Spinal cord (tissue), 10 donors: ENCODE measurements at places on chromosomes 2 and 18. TPM values are rescaled to one million over a fixed set of nuclear protein-coding genes. Genes with fewer than 3 reads are reported as not detected.

ZSWIM2 gene
- 0.55 TPM for polyA plus RNA-seq

TRIM43 gene
- not detected for polyA plus RNA-seq

PLGLB1 gene
- polyA plus RNA-seq: 24.4 TPM

INPP5D gene
- 22.6 TPM for polyA plus RNA-seq

XRCC5 gene
- 173 TPM for polyA plus RNA-seq

SCYGR4 gene
- 0.51 TPM for polyA plus RNA-seq

IL1B gene
- polyA plus RNA-seq: 1.7 TPM

VWC2L gene
- polyA plus RNA-seq: 7.7 TPM

POTEI gene
- 1.1 TPM for polyA plus RNA-seq

SP110 gene
- 11.9 TPM for polyA plus RNA-seq

CSRNP3 gene
- 37.7 TPM for polyA plus RNA-seq

C2orf92 gene
- 13.6 TPM for polyA plus RNA-seq

CRYGD gene
- 7.1 TPM for polyA plus RNA-seq

UBE2E3 gene
- 187 TPM for polyA plus RNA-seq
